ENCODE measurements at places on chromosomes 5 and 9.

DNA sequence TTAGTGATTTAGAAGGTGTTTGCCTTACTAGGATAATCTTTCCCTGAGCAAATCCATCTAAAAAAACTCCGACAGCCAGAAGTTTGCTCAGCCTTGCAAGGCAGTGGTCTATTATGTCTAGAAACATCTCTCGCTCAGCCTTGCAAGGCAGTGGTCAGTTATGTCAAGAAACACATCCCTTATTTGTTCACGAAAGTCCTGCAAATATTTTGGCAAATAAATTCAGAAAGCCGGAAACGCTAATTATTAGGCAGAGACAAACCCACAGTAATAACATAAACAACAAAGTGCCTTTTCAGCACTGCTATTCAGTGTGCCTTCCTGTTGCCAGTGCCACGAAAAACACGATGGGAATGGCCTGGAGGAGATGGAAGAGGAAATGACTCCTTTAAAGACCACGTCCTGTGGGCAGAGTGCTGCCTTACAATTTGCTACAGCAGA is 184.5 kb downstream of the GNAQ start:
- no peak for DNase-seq

DNA sequence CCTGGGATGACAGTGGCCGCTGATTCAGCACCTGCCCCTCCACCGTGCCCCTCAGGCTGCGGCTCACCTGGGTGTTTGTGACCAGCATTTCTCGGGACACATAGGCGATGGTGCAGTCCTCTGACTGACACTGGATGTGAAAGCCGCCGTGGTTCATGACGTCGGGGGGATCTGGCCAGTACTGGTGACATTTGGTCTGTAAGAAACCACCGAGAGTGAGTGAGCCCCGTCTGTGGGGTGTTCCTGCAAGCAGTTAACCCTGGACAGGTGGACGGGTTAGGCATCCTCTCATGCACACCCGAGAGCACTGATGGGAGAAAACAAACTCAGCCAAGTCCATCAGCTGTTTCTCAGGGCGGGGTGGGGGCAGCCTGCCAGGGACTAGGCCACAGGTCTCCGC is 62.5 kb upstream of the EPB41L4B start:
- no peak for DNase-seq

GRCh38 chr5:5678909-5679308 is 256.4 kb downstream of the ICE1 start:
- no peak for DNase-seq

GRCh38 chr5:83891261-83891660 is 170.6 kb upstream of the HAPLN1 start:
- DNase-seq: no peak

DNA sequence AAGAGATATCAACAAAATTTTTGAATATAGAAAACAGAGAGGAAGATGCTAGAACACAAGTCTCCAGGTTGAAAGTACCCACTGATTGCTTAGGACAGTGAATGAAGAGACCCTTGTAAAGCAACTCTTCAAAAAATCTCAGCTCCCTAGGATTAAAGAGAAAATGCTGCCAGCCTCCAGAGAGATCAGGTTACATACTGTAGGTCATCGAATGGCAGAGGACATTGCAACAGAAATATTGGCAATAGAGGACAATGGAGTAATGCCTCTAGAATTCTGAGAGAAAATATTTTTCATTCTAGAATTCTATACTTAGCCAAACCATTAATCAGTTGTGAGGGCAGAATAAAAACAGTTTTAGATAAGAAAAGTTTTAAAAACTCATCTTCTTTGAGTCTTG is 43.1 kb upstream of the ELL2 start:
- no peak for DNase-seq

DNA sequence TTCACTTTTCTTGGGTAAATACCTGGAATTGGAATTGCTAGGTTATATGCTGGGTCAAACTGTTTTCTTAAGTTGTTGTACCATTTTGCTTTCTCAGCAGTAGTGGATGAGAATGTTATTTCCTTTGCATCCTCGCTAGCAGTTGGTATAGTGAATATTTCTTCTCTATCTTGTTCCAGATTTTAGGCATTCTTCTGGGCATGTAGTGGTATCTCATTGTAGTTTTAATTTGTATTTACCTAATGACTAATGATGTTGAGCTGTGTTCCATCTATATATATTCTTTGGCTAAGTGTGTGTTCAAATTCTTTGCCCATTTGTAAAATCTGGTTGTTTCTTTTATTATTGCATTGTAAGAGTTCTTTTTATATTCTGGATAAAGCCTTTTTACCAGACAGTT is 333.3 kb downstream of the MAT2B start:
- no peak for DNase-seq

DNA sequence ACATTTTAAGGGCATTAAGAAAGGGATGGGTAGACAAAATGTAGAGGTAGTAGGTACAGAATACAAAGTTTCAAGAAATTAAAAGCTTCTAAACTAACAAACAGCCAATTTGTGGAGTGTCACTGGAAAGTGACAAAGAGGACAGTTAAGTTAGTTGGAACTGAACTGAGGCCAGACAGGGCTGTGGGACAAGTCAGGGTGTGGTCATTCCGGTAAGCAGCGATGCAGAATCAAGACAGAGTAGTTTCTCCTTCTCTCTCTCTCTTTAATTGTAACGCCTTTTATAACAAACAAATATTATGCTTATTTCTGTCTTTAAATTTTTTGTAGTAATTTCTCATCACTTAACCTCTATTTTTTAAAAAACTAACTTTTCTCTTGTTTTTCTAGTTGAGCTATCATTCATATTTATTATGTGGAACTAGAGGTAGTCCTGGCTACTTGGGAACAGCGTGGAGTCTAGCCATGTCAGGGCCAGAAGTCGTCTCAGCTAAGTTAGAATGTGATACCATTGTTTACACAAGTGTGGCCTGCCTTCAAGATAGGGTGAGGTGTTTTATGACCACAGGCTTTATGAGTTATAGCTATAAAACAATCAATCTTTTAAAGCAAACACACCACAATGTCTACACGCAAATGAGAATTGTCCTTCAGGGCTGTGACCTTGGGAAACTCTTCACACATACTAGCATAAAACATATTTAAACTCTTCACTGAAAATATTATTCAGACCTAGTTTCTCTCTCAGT is 115.3 kb upstream of the CDKN2B start:
- no peak for DNase-seq

DNA sequence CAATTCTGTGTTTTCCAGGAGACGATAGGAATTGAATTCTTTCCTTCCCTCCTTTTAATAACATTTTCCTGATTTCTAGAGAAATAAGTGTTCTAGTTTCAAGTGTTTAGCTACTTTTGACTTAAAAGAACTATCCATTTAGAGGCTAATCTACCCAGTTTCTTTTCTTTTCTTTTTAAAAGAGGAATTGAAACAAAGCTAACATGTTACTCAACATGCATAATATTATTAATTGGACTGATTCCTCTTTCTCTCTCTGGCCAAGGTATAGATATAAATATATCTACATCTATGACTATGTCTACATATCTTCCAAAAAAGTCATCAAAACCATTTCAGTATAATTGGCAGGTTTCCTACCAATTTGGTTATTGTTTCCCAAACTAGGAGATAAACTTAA is 309.8 kb downstream of the TRPM3 start:
- no peak for DNase-seq

DNA sequence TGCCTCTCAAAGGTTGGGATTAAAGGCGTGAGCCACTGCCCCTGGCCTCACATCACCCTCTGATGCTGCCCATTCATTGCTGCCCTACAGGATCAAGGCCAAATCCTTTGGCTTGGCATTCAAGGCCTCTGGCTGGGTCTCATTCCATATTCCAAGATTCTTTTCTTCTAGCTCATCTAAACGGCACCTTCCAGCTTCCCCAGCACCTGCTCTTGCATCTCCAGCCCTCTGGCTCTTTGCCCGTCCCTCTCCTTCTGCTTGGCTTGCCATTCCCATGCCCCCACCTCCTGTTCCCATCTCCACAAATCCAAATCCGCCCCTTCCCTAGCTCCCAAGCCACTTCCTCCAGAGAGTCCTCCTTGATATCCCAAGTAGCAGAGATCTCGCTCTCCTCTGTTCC is 33.1 kb downstream of the CORO2A start:
- no peak for DNase-seq

GRCh38 chr5:111626473-111627148 is 114.3 kb upstream of the STARD4 start:
- DNase-seq: no peak

- DNase-seq: no peak
Measured at GRCh38 chr9:108002371-108002956, 512.9 kb upstream of the KLF4 start.

DNA sequence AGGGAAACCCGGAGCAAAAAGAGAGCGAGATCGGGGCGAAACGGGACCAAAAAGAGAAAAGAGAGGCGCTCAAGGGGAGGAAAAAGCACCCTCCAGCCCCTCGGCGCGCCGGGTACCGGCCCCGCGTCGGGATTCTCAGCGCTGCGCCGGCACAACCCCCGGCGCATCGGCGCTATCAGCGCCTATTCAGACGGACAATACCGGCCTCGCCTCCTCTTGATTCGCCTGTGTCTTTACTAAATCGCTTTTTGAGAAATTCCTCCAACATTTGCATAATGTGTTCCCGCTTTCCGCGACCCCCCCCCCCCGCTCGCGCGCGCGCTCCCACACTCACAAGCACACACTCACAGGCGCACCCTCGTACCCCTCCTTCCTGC is 578 bp downstream of the LHX6 start:
- no peak for DNase-seq

DNA sequence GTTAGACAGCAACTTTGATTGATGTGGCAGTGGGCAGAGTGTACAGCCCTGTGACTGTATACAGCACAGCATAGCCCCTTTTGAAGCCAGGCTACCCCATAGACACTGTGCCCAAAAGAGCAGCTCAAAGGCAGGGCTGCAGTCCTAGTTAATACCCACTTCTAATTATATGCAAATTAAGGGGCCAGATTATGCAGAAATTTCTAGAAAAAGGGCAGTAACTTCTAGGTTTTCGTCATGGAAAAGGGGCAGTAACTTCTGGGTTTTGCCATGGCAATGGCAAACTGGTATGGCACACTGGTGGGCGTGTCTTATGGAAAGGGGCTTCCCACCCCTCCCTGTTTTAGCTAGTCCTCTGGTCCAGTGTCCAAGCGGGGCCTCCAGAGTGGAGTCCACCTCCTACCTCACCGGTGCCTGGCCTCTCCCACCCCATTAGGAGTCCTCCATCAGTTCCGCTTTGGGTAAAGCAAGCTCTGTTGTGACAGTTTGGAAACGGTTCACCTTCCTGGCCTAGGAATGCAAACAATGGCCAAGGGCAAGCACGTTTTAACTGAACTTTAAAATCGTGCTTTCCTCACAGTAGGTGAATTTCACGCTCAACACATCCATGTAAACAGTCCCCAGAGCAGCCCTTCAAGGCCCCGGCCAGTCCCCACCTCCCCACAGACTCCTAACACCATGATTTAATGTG is 5.6 kb downstream of the ADAMTS13 start:
- DNase-seq: no peak

DNA sequence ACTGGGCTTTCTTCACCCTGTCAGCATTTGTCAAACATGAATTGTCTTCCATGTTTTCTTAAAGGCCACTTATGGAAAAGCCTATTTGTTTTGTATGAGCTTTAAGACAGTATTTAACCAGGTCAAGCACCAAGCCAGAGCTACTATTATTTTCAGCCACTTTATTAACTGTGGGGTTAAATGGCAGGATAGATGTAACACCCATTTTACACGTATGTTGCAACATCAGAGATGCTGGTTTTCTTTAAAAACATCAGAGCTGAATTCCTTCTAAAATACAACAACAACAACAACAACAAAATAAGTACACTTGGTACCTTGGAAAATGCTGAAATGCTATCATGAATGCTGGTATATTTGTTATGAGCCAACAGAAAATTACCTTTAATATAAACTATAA is 13.6 kb downstream of the ARRDC3 start:
- no peak for DNase-seq

GRCh38 chr9:22363421-22363887 is 83.2 kb upstream of the DMRTA1 start:
- no peak for DNase-seq

DNA sequence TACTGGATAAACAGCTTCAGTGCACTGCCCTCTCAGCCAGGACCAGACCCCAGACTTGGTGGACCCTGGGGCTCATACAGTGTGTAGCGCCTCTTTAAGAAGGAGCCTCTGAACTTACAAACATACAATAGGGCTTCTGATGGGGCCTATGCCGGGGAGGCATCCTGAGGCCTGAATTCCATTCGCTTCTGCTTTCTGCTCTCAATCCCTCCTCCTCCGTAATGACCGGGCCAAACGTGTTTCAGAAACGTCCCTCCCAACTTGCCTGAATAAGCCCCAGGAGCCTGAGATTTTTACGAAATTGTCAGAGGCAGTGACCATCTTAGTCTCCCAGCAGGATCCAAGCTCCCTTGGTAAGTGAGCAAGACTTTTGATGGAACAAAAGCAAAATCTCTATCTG is 128.1 kb upstream of the BOD1 start:
- no peak for DNase-seq

DNA sequence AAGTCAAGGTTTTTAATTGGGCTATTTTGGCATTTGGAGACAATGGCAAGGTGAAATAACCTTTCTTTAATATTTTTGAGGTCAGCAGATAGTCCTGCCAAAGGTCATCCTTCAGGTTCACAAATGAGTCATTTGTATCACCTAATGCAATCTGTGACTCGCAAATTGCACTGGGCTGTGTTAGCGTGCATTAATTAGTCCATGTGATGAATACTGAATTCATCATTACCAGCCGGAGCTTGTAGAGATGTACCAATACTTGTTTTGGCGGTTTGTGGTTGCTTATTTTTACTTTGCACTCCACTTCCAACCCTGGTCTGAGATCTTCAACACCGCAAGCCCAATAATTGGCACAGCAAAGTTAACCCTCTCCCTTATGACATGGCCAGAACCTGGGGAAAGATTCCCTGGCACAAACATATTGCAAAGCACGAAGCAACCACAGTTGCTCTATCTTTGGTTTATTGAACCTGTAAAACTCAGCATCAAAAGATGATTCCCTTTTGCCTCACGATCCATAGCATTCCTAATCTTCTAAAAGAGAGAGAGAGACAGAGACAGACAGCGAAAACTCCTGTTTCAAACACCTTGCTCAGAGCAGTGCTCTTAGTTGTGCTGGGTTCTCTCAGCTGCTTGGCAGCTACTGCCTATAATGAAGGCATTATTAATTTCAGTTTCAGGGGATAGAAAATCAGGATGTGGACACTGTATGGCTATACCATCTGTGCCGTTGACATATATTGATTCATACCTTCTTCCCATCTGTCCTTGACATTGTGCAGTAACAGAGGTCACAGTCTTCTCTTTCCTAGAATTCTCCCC is 178.1 kb downstream of the EBF1 start:
- DNase-seq: no peak

DNA sequence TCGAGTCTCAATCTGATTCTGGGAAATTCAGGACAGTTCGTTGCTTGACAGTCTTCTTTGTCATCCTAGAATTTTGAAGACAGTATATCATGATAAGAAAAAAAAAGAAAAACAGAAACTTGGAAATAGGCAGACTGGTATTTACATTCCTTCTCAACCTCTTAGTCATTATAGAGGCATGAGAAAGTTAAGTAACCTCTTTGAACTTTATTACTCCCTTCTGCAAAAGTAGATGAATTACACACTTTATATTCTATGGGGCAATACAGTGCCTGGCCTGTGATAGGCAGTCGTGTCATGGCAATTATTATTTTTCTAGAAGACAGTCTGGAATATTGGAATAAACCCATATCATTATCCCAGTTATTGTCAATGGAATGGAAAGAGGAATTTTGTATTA is 828.9 kb downstream of the TLR4 start:
- no peak for DNase-seq

Data from hippocampal formation (tissue), 2 donors.